ENCODE measurements at places on chromosomes 4 and X. TPM values are rescaled to one million over a fixed set of nuclear protein-coding genes. Genes with fewer than 3 reads are reported as not detected.

The PHEX gene
- total RNA-seq, result 0.70 TPM

DNA sequence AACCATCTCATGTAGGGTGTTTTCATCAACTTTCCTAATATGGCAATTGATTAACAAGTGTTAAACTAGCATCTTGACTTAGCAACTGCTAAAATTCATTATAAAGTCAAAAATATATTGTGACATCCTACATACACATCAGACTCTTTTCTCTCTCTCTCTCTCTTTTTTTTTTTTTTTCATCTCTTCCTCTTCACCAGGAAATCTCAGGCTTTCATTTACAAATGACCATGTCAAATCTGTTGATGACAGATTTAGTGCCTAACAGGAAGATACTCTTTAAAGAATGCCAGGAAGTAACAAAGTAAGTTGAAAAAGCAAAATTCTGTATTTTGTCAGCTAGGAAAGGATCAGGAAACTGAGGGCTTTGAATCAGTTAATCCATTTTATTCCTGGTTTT is 365.5 kb downstream of the PCDH7 start:
- H3K4me3 ChIP-seq, result no peak overlapping the region
- H3K27me3 ChIP-seq, result no peaks in the 10 kb centered on the region
- no peak for DNase-seq
- peaks cover 49% of the 10 kb centered on the region for H3K4me1 ChIP-seq

DNA sequence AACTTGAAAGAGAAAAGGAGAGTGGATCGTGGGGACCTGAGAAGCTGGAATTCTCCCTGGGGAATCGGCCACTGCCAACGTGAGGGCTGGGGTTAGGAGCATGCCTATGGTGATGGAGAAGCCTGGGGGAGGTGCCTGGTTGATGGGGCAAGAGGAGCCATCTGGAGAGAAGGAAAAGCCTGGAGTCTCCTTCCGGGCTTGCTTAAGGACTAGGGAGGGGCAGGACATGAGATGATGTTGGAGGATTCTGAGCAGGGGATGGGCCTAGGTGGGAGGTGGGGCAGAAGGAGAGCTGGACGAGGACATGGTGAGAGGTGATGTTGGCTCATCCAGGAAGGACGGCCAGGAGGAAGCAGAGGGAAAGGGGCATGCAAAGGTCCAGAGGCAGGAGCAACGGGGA is 35.0 kb upstream of the GYG2 start:
- H3K27me3 ChIP-seq, result no peaks in the 10 kb centered on the region
- H3K27ac ChIP-seq, result no peak overlapping the region
- H3K4me3 ChIP-seq, result no peak overlapping the region
- H3K36me3 ChIP-seq, result no peaks in the 10 kb centered on the region

GRCh38 chr4:40473578-40474388 is 138.7 kb downstream of the CHRNA9 start:
- no peaks in the 10 kb centered on the region for H3K27me3 ChIP-seq
- H3K27ac ChIP-seq, result no peak overlapping the region
- DNase-seq, result no peak
- H3K36me3 ChIP-seq, result peaks cover 2% of the 10 kb centered on the region
- no peak overlapping the region for H3K4me3 ChIP-seq
- H3K4me1 ChIP-seq, result peaks cover 12% of the 10 kb centered on the region

GRCh38 chr4:123412091-123412505 is 15.5 kb downstream of the SPRY1 start:
- H3K36me3 ChIP-seq, result no peaks in the 10 kb centered on the region
- H3K4me1 ChIP-seq, result peaks cover 28% of the 10 kb centered on the region
- H3K27me3 ChIP-seq, result no peaks in the 10 kb centered on the region
- no peak overlapping the region for H3K4me3 ChIP-seq
- DNase-seq, result no peak
- peak overlapping the region; percentile 13 for H3K27ac ChIP-seq

GRCh38 chr4:4995908-4996265 is 23.4 kb downstream of the CYTL1 start:
- DNase-seq, result no peak
- peaks cover 8% of the 10 kb centered on the region for H3K4me1 ChIP-seq
- no peak overlapping the region for H3K4me3 ChIP-seq
- no peak overlapping the region for H3K27ac ChIP-seq
- H3K27me3 ChIP-seq, result peaks cover 58% of the 10 kb centered on the region
